ENCODE measurements at places on chromosomes 6 and 20. TPM values are rescaled to one million over a fixed set of nuclear protein-coding genes. Genes with fewer than 3 reads are reported as not detected.

Gene TCP11
- total RNA-seq: not detected

Gene NKAIN2
- total RNA-seq: not detected

Gene PAK5
- total RNA-seq: not detected

Gene TNFRSF6B
- total RNA-seq: 13.7 TPM

Gene CYP21A2
- 0.27 TPM for total RNA-seq

Gene NKX2-2
- total RNA-seq: 0.60 TPM

Gene ZGPAT
- total RNA-seq: 346 TPM

Gene DDO
- 1.2 TPM for total RNA-seq

Gene CST2
- not detected for total RNA-seq

Gene ATG5
- 54.6 TPM for total RNA-seq

Gene SSTR4
- total RNA-seq: not detected

Gene RBPJL
- not detected for total RNA-seq

Gene PSMB8
- total RNA-seq: 62.6 TPM

Gene CTAGE9
- not detected for total RNA-seq

Gene PBOV1
- total RNA-seq: not detected

Gene CARMIL1
- total RNA-seq: 93.5 TPM

Gene LAMA4
- 52.9 TPM for total RNA-seq

Gene PPP1R14C
- 1.2 TPM for total RNA-seq

Gene OOEP
- not detected for total RNA-seq

Gene SPDEF
- 34.8 TPM for total RNA-seq

Gene KHDC1L
- total RNA-seq: not detected

Gene SLC13A3
- total RNA-seq: 0.48 TPM

Gene CAPN11
- total RNA-seq: 4.9 TPM

Gene KIAA0408
- 7.6 TPM for total RNA-seq

Gene PLEKHG1
- 35.4 TPM for total RNA-seq

Data from transverse colon (tissue), 4 donors.